ENCODE measurements at places on chromosomes 2 and 18.

- DNase-seq = no peak
These were observed 109.7 kb downstream of the MSH2 start for GRCh38 chr2:47512581-47513083.

DNA sequence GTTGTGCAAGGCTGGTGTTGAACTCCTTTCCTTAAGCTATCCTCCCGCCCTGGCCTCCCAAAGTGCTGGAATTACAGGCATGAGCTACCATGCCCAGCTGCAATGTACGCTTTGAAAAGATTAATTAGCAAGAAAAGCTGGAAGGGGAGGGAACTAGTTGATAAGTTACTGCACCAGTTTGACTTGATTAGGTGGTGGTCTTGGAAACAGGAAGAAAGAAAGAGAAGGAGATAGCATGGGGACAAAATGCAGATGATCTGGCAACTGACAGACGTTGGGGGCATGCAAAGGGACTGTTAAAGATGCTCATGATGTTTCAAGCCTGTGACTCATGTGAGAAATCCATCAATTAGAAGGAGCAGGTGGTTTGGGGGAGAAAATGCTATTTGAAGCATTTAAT is 68.6 kb downstream of the PLEKHM3 start:
- no peak for DNase-seq

DNA sequence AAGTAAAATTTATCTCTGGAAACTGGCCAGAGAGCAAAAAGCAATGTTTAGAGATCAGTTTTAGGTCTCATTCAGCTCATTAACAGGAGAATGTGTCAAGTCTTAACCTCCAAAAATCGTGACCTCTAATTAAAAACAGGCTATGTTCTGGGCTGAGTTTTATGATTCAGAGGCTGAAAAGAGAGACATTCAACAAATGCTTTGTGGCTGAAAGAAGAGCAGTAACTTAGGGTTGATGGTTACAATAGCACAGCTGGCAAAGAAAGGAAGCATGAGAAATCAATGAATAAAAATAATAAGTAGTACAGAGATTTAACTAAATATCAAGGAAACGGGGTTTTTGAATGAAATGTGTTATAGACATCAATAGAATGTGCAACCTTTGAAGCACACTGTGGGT is 13.1 kb downstream of the TGIF1 start:
- no peak for DNase-seq

GRCh38 chr2:73252238-73253027 is 18.3 kb downstream of the CCT7 start:
- no peak for DNase-seq

DNA sequence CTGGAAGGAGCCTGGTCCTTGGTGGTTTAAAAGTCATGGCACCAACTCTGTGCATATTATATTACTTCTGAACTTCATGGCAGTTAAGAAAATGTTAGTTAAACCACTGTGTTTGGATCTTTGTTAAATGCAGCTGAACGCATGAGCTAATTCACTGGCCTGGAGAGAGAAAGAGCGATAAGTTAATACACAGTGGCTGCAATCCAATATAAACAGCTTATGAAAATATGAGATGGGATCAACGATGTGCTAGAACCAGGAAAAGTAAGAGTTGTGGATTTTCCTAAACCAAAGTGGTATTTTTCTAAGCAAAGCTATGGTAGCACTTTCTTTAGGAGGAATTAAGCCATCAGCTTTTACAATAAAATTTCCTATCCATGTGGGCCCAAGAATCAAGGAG is 326.7 kb downstream of the MTX2 start:
- DNase-seq = no peak

DNA sequence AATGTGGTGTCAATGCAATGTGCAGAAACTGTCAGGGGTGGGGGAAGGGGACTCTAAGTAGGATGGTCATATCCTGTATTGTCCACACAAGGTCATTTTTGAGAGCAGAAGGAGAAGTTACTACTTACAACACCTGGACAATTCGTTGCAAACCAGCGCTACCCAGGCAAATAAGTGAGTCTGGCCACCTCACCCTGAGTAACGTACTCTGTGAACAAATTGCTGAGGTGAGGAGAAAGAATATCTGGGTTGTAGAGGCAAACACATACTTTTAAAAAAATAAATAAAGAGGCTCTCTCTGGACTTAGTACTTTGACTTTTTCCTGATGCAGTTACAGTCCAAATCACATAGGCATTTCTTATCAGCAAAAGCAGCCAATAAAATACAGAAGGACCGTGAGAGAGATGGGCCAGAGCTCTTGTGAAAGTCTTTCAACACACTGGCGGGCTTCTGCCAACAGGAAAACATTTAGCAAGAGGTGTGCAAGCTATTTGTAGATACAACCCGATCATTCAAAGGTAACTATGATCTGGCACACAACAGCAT is 268.2 kb upstream of the ID2 start:
- DNase-seq = no peak

DNA sequence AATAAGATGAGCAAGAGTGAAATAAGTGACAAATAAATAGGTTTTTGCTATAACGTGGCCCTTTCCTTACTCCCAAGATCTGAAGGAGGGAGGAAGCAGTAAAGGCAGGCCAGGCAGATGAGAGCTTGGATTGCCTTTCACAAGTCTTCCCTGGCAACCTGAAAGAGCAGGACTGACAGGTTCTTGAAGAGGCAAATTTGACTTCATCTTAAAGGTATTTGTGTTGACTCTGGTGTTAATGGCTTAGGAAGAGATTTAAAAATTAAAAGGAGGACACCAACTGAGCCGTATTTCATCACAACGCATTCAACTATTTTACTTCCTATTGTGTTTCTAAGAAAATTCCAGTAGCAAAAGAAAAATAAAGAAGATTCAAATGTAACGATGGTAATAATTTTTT is 3.2 kb downstream of the STRN start:
- no peak for DNase-seq

- no peak for DNase-seq
These were observed 228.0 kb downstream of the EIPR1 start for GRCh38 chr2:3149441-3150217.

- DNase-seq = no peak
These were observed 52.9 kb downstream of the SCG2 start for GRCh38 chr2:223549215-223549614.

- no peak for DNase-seq
These were observed 48.6 kb downstream of the SLC8A1 start for GRCh38 chr2:40403233-40403836.

DNA sequence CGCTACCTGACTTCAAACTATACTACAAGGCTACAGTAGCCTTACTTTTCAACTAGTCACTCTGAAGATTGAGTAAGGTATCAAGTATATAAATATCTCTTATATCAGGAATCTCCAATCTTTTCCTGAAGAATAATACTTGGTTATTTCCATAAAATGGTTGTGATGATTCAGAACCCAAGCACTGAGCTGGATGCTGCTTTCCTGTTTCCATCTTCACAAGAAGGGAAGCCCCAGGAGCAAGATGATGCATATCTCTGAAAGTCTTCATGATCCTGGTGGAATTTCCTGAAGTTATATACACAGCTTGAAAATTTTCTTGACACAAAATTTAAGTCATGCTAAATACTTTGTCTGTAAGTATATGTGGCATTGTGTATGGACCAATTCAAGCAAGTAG is 243.9 kb upstream of the TANK start:
- DNase-seq = no peak

- DNase-seq = peak; percentile 7
These were observed at the start of gene SLC9A2 for GRCh38 chr2:102619414-102620319. SLC9A2 (plus strand) TSS chr2:102619553; CDS start chr2:102619849, 296 bp downstream.

DNA sequence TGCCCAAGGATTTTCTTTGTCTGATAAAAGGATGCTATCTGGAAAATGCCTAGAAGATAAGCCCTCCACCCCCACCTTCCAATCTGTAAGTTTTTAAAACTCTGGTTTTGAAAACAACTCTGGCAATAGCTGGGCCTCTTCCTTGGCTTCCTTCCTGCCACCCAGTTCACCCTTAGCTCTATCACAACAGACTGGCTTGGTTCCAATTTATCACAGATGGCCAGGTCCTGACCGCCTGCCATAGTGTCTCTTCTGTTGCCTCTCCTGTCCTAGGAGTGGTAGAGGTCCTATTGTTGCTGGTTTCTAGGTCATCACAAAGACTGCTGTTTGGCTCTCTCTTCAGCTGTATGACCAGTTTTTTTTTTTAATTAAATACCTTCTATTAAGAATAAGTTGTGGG is 1727.9 kb upstream of the SLC39A10 start:
- DNase-seq = no peak

DNA sequence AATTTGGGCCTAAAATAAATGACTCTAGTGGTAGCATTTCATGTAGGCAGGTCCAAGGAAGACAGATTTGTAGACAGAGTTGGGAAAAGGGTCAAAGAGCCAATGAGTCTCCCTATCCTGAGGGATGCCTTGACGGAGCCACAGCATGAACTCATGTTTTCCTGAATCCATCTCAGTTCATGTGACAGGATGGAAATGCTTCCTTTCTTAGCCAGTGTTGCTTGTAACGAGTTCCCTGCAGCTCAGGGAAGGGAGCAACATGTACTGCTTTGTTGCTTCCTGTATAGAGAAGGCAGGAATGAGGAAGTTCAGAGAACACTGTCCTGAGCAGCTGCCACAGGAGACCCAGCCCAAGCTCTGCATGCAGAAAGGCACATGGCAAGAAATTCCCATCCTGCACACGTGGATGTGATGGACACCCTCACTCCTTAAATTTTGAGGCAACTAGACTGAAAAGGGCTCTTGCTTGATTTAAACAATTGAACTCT is 27.9 kb downstream of the TMEM17 start:
- DNase-seq = no peak

DNA sequence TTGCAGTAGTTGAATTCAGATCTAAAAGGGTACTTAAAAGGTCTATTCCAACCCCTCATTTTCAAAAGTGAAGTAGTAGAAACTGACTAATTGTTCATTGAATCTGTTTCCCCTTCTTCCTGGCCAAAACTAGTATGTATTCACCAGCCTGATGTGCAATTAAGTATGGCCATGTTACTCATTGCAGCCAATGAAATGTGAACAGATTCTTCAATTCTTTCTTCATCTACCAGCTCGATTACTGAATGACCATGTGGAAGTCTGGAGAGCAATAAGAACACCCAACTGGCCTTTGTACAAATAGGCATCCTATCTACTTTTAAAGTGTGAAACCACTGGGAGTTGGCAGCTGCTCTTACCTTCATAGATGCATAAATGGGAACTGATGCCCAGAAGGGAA is 449.0 kb upstream of the ID2 start:
- no peak for DNase-seq

GRCh38 chr2:58427572-58428095 is 186.5 kb upstream of the FANCL start:
- DNase-seq = no peak

- DNase-seq = no peak
These were observed 10.7 kb downstream of the TEX51 start for GRCh38 chr2:126909366-126909765.

GRCh38 chr2:60213865-60214625 is 339.4 kb downstream of the BCL11A start:
- DNase-seq = no peak

- DNase-seq = peak; percentile 80
These were observed 64.9 kb upstream of the OTOS start for GRCh38 chr2:240205348-240205747.

GRCh38 chr2:167253025-167253424 is 364.7 kb downstream of the XIRP2 start:
- DNase-seq = no peak

DNA sequence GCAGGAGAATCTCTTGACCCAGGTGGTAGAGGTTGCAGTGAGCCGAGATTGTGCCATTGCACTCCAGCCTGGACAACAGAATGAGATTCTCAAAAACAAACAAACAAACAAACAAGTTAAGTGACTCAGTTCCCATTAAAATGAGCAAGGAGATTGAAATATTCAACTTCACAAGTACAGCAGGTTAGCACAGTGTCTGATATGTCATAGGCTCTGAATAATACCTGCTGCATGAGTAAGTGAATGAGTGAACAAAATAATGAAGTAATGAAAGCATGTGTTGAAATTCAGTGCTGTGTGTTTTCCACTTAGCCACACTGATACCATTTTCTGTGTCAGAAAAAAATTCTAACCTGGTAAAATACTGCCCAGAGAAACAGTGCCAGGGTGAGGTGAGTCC is 41.9 kb upstream of the SETBP1 start:
- DNase-seq = no peak

DNA sequence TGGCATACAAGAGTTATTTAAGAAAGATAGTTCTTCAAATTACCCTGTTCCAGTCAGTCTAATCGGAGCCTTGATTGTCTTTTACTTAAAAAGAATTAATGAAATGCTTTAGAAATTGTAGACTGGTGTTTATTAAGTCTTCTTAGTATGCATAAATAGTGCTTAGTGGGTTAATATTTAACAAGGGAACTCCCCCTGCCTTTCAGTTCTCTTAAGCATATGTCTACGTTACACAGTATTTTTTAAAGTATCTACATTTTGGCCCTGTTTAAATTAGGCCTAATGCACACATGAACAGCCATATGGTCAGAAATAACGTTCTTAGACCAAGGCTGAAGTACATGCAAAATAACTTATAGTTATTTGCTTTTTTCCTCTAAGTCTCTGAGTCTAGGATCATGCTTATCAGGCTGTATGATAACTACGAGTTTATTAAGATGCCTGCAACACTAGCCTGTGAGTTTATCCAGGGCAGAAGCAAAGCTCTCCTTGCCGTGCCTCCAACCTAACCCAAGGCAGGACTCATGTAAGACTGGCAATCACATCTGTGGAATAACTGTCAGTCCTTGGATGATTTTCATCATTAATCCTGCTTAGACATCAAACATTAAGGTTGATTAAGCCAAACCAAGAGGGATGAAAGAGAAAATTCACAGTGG is 6.7 kb downstream of the BCL2 start:
- DNase-seq = no peak

DNA sequence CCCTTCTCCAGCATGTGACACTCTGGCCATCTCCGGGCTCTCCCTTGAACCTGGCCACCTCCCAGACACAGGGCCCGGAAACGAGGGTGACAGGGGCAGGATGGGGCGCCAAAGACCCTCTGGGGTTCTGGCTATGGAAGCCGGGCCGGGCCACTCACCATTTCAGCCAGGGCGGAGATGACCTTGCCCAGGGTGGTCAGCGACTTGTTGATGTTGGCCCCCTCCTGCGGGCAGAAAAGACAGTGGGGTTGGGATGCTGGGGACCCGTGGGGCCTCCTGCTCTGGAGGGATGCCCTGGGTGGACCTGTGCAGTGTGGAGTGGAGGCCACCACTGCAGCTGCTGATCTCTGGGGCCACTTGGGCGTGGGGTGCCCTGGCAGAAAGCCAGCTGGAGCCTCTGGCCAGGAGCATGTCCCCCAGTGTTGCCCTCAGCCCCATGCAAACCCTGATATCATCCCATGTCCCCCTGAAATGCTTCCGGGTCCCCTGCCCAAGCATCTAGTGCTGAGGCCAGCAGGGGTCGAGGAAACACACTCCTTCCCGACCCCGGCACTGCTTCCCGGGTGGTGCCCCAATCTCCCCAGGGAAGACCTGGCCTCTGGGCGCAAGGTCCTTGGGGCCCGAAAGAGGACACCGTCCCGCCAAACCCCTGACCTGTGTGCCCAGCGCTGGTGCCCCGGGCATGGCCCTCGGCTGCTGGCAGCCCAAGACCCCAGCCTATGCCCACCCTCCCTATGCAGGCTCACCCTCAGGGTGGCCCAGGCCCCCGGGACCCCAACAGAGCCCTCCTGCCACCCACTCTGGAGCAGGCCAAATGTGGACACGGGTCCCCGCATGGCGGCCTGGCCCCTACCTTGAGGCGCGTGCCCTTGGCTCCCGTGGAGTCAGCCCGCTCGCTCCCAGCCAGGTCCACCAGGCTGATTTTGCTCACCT is 36.9 kb downstream of the KIF1A start:
- no peak for DNase-seq

GRCh38 chr2:36409935-36410334 is 54.4 kb downstream of the CRIM1 start:
- DNase-seq = no peak

Data from stimulated activated CD4-positive, alpha-beta T cell treated with anti-CD3 and anti-CD28 coated beads, Interleukin-1b, Interleukin-23, amount 100 ng/mL, for 48 hours (primary cell).